Activated CD8-positive, alpha-beta memory T cell treated with anti-CD3 and anti-CD28 coated beads for 24 hours (primary cell): ENCODE measurements at places on chromosomes 11 and 22.
A peak's percentile ranks its signal among the peaks of the same experiment; 100 is the strongest.

DNA sequence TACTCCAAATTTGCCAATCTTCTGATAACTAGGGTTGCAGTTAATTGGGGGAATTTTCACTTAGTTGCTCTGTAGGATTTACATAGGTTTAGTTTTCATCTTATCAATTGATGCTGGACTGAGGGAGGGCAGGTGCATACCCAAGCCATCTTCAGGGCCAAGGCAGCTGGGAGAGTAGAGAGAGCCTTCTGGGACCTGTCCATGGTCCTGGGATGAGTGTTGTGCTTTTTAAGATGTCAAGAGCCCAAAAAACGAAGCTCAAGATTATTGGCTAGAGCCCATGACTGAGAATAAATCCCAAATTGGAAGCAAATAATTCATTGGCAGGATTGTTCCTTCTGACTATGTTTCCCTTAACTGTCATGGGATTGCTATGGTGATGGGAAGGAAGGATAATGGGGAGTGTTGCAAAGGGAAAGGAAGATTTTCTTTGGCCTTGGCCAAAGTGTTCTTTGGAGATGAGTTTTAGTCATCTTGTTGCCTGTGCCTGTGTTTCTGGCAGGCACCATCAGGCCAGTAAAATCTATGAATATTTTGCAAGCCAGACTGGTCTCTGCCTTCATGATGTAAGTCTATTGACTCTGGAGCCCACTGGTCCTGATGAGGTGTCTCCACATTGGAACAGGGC is 4.5 kb downstream of the SLC22A6 start:
- no peak for DNase-seq

- DNase-seq: no peak
These were observed 15.4 kb upstream of the CASTOR1 start for GRCh38 chr22:30304495-30305244.

GRCh38 chr11:70736937-70737640 is 338.8 kb downstream of the CTTN start:
- DNase-seq: no peak

GRCh38 chr22:40418366-40419201 is 48.2 kb downstream of the SGSM3 start:
- DNase-seq: peak; percentile 64

- DNase-seq: no peak
These were observed 39.4 kb downstream of the IRAG1 start for GRCh38 chr11:10653946-10654810.

DNA sequence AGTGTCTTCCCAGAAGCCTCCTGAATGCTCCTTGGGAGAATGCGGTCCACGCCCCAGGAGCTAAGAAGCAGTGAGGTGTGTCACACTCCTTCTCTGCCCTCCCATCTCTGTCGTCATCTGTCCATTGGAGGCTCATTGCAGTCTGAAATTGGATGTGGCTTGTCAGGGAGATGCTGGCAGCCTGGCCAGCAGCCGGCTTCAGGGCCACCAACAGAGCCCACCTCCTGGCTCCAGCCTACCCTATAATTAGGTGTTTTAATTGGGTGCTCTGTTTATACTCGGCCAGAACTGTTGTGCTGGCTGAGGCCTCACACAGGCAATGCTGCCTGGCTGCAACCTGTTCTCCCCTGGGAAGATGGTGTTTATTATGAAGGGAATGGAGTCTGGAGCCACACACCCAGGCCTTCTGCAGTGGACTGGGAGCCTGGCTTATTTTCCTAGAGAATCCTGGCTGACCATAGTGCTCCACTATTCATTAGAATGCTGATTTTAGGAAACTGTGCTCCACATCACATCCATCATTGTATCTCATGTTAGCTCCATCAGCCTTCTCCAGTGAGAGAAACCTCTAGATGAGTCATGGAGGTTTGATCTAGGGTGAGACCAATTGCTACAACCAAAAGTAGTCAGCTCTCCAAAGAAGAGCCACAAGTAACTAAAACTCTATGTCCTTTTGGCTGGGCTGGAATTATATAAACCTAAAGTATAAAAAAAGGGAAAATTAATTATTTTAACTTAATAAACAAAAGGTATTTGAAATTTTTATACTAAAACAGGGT is 86.8 kb upstream of the CRTAM start:
- DNase-seq: no peak

GRCh38 chr11:86473991-86474833 is 99.5 kb downstream of the CCDC81 start:
- DNase-seq: no peak

- no peak for DNase-seq
These were observed 6.4 kb downstream of the IL10RA start for GRCh38 chr11:117992620-117993019.

- DNase-seq: no peak
These were observed 10.4 kb upstream of the CELSR1 start for GRCh38 chr22:46547883-46548244.

DNA sequence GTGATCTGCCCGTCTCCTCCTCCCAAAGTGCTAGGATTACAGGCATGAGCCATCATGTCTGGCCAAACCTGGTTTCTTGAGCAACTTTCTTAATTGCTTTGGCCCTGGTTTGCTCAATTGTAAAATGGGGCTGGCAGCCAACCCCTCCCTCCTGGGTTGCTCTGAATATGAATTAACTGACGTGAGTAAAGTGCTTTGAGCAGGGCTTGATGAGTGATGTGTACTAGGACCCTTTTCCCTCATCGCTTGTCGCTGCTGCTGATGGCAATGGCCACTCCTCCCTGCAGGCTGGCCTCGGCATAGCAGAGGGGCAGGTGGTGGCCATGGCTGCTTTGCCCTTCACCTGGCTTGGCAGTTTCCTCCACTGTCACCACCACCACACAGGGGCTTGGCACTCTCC is 41.5 kb downstream of the RNF141 start:
- DNase-seq: peak; percentile 40

GRCh38 chr11:44290208-44290607 is 19.7 kb downstream of the ALX4 start:
- no peak for DNase-seq

DNA sequence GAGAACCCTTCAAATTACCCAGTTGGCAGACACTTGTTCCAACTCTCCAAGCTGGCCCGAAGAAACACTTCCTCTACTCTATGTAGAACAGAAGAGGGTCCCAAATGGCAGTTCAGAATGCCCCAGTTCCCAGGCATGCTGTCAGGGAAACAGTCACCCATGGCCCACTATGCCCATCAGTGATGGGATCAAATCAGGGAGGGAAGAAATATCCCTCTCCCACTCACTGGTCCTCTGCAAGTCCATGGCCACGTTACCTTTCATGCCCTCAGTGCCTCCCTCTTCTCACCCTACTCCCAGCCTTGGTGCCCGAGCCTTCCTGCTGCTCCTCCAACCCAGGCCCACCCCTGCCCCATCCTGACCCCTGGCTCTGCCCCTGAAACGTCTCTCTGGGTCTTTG is 16.6 kb downstream of the APOL3 start:
- DNase-seq: no peak

DNA sequence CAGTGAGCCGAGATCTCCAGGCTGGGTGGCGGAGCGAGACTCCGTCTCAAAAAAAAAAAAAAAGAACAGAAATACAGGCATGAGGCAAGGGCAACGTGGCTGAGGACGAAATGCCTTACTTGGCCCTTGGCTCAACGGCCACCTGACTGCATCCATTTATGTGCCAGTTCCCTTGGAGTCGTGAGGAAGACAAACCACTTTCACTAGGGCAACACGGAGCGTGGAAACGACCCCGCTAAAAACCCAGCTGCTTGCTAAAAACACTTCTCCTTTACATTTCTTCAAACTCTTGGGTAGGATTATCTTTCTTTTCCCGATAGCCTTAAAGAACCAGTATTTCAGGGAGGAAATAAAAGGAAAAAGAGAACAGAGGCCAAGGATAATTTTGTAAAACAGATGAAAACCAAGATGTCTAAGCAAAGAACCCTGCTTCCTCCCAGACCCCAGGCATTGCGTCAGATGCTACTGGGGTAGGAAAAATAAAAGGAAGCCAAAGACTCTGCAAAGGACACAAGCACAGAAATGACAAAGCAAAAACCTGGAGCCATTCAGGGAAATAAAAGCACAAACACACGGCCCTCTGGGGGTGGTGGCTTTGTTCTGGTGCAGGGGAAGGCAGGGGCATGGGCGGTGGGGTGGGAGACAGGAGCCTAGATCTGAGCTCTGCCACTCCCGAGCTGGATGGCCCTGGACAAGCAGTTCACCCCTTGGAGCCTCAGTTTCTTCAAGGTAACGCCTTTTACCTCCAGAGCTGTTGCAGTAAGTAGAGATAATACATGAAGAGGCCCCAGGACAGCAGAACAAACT is 37.0 kb downstream of the PC start:
- DNase-seq: no peak

- peak; percentile 95 for DNase-seq
These were observed 3.1 kb downstream of the CBX6 start for GRCh38 chr22:38868886-38869381.

DNA sequence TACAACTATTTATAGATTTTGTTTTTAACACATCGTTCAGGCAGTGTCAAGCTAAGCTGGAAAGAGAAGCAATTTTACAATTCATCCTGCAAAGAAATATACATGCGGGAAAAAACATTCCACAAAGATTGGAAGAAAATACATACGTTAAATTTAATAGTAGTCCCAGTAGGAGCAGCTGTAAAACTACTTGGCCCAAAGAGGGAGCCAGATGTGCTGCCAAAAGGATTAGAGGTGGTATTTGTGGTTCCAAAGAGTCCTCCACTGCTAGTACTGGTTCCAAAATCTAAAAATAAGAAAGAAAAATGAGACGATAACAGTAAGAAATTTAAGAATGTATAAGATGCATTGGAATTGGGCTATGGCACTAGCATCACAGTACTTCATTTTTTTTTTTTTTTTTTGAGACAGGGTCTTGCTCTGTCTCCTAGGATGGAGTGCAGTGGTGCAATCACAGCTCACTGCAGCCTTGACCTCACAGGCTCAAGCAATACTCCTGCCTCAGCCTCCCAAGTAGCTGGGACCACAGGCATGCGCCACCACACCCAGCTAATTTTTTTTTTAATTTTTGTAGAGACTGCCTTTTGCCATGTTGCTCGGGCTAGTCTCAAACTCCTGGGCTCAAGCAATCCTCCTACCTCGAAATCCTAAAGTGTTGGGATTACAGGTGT is 21.5 kb downstream of the NUP98 start:
- DNase-seq: no peak

- no peak for DNase-seq
These were observed 21.9 kb downstream of the SUN2 start for GRCh38 chr22:38733724-38734381.

DNA sequence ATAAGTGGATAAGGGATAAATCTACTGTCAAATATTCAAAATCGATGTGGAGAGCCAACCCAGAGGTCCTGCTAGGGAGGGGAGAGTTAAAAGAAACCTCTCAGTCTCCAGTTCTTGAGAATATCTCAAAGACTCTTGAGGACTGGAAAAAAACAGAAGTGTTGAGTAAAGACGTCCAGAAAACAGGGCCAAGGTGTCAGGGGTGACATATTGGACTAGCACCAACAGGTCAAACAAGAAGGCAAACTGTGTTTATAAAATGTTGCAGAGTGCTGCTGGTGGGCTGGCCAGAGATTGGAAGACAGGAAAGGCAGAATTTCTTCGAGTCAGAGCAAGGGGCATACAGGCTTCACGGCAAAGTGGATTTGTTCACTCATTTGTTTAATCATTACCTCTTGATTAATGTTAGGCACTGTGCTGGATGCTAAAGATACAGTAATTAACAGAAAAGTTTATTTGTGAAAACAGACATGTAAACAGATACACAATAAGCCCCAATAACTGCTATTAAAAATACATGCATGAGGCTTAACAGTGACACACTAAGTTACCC is 33.7 kb upstream of the SMPD1 start:
- DNase-seq: no peak

DNA sequence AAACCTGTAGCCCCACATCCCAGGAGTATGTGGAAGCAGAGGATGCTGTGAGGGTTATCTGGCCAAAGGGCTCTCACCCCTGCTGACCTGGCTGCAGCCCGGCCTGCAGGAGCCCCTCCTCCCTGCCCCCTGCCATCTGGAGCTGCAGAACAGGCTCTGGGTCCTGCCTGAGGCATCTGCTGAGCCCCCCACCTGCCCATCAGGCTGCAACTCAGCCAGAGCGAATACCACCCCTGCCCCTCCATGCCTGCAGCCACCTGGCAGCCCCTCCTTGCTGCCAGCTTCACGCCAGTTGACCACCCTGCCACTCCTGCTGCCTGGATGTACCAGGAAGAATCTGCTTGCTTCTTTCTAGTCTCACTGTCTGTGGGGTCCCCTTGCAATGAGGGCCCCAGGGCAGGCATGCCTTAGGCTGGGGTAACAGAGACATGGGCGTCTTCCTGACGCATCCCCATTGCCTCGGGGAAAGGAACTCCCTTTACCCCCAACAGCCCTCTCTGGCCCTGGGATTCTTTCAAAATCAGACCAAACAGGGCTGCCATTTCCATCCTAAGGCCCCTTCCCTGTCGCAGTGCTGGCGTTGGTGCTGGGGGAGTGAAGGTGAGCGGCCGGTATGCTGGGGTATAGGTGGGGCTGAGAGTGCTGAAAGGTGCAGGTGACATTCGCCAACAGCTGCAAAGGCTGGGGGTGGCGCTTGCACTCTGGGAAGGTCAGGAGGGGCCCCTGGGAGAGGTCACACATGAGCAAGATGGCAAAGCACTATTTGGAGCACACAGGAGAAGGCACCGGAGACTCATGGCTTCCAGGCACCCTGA is 1334.6 kb downstream of the TBC1D22A start:
- peak; percentile 52 for DNase-seq

DNA sequence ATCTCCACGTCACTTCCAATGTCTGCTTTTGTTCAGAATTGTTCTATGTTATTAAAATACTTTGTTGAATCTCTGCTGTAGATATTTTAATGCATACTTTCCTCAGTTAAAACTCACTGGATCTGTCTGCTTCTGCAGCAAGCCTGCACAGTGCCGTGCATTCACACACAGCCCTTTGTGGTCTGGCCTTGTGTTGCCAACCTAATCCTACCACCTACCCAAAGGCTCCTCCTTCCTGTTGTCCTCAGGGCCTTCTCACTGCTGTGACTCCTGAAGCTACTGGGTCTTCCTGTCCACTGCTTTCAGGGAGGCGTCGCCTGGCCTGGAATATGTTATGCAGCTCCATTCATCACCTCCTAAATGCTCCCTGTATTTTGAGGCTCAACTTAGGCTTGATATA is 67.0 kb downstream of the PPP6R3 start:
- no peak for DNase-seq

GRCh38 chr11:123509737-123510578 is 79.9 kb downstream of the GRAMD1B start:
- no peak for DNase-seq
